ENCODE measurements at places on chromosomes 12 and 14.

DNA sequence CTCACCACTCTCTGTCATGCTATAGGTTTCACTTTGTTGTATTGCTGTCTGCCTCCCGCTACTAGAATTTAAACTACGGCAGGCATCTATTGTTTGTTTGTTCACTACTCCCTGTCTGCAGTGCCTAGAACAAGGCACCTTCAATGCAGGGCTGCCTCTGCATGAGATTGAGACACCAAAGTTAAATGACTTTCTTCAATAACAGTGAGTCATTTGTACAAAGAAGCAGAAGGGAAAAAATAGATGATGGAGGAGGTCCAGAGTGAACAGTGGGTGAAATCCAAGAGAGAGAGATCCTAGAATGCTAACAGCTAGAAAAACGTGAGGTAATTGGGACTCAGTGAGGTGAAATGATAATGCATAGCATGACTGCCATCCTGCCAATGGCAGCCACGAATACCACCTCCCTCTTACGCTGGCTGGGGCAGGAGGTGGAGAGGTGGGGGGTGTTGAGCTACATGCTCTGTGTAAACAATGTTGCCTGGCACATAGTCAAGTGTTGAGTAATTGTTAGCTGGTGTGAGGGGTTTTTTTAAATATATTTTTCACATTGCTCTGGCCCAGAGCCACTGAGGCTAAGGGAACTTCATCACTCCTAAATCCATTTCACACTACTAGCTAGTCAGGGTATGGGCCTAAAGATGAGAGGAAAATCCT, 367.6 kb downstream of the RPS29 start:
- no peak for DNase-seq

GRCh38 chr12:64390275-64390851, at the start of gene C12orf56:
TSS of gene C12orf56 (minus strand) at chr12:64390758. CDS start at chr12:64390565, 193 bp downstream.
- DNase-seq, result no peak

DNA sequence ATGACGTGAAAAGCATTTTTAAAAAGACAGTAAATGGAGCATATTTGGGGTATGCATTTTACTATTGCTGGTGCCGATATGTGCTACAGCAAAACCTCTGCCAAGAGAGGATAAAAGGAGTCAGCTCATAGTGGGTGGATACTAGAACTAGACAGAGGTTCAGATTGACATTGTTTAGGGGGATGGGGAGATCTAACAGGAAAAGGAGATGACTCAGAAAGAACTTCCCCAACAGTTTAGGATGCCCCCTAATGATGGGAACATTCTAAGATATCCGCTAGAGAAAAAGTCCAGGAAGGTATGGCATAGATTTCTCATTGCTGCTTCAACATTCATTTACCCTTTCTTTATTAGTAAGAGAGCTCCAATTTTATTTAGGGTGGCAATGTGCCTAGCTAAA, 110.5 kb upstream of the CLEC14A start:
- DNase-seq, result no peak

DNA sequence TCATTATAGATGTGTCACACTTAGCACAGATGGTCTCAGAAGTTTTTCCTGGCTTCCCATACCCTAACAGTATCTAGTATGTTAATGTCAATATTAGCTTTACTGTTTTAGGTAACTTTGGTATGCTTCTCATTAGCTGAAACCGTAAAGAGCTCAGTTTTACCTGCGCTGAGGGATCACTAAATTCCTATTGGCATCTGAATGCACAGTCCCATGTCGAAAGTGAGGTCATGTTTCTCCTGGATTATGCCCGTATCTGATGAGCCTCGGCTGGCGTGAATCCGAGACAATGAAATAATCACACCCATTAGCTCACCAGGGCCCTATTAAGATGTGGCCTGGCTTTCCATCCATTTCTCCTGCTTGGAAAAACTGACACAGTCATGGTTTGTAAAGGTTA, 418.2 kb downstream of the ZFP36L1 start:
- DNase-seq, result no peak

DNA sequence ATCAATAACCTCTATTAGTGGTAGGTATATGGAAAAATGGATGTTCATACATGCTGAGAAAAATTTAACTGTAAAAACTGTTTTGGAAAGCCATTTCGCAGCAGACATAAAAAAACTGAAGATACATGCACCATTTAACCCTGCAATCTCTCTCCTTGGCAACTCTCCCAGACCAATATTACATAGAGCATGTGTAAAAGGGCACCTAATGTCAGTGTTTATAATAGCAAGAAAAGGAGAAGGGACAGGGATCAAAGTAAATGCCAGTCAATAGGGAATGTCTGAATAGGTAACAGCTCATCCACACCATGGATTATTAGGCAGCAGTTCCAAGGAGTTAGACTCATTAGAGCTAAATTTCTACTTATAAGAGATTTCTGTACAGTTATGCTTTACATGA, 77.2 kb downstream of the BTG1 start:
- DNase-seq, result no peak

DNA sequence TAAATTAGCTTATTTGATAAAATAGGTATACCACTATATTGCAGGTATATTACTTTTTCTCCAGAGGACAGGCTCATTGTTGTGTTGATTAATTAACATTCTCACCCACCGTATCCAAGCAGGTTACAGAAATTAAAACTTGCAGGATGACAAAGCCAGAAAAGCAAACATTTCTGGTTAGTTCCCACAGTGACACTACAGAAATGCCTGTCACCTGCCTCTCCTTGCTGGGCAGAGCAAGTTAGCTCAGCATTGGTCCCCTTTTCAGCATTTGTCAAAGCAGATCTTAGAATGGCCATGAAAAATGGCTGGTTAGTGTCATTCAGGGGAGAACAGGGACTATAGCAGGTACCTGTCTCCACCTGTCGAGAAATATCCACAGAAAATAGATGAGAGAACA, 38.8 kb downstream of the RMST start:
- no peak for DNase-seq

GRCh38 chr14:52974406-52974805, 23.6 kb upstream of the FERMT2 start:
- DNase-seq, result no peak

Data from stimulated activated CD4-positive, alpha-beta T cell treated with anti-CD3 and anti-CD28 coated beads, TNF-alpha, amount 100 ng/mL, for 4 hours (primary cell).